ENCODE measurements at places on chromosomes 4 and X.

DNA sequence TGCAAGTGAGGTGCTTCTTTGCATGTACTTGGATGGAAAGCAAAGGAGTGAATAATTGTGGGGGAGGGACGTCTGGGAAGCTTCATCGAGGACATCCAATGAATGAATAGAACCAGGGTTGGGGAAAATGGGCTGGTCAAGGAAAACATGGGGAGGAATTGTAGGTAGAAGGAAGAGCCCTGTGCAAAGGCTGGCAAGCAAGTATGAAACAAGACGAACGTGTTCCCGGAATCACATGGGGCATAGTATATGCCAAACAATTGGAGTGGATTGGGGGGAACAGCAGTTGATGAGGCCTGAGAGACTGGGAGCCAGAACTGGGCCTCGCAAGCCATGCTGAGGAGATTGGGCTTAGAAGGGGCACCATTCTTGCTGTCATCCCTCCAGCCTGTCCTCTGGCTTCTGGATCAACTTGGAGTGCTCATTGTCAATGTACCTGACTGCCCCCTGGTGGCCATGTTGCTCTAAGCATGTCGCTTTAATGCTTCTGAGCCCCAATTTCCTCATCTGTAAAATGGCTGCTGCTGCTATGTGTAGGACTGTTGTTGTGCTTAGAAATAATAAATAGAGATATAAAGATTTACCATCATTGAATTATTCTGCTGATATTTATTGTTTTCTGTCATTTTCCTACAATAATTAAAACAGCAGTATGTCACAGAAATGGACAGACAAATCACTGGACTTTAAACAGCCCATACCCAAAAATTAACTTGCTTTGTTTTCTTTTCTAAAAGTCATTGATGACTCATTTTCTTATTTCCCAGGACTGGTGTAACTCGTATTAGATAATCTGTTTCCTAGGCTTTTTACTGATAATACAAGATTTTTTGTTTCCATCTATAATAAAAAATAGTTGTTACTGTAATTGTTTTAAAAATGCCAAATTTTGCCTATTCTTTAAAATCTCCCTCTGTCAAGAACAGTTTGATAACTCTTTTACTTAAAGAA, 66.4 kb downstream of the JADE3 start:
- peak; percentile 41 for DNase-seq

GRCh38 chr4:127623797-127624083, 9.0 kb upstream of the INTU start:
- DNase-seq: no peak

DNA sequence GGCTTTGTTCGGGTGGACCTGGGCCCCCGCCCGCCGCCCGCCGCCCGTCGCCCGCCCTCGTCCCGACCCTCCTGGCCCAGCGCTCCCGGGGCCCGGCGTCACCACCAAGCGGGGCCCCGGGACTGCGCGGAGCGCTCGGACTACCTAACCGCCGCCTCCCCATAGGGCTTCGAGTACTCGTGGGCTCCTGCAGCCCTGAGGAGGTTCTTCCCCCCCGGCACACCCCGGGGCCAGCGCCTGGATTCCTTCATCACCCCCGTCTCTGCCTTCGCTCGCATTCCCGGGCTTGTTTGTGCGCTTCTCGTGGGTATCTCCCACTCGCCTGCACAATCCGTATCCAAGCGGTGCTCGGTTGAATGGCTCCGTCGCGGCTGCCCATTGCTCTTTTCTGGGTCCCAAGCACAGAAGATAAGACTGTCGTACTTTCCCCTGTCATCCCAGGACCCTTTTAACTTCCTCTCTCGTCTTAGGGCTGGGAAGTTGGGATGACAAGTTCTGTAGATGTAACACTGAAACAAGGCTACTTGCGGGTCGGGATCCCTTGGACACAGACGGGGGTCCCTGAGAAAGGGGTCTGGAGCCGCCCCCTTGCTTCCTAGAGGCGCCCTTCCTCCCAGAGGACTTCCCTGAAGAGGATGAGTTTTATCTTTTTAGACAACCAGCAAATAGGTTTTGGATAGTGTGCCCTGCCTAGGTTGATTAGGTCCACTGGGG, 565 bp downstream of the MOB1B start:
- DNase-seq: no peak

- no peak for DNase-seq
These were observed 45.0 kb downstream of the PSAPL1 start for GRCh38 chr4:7389719-7390118.

DNA sequence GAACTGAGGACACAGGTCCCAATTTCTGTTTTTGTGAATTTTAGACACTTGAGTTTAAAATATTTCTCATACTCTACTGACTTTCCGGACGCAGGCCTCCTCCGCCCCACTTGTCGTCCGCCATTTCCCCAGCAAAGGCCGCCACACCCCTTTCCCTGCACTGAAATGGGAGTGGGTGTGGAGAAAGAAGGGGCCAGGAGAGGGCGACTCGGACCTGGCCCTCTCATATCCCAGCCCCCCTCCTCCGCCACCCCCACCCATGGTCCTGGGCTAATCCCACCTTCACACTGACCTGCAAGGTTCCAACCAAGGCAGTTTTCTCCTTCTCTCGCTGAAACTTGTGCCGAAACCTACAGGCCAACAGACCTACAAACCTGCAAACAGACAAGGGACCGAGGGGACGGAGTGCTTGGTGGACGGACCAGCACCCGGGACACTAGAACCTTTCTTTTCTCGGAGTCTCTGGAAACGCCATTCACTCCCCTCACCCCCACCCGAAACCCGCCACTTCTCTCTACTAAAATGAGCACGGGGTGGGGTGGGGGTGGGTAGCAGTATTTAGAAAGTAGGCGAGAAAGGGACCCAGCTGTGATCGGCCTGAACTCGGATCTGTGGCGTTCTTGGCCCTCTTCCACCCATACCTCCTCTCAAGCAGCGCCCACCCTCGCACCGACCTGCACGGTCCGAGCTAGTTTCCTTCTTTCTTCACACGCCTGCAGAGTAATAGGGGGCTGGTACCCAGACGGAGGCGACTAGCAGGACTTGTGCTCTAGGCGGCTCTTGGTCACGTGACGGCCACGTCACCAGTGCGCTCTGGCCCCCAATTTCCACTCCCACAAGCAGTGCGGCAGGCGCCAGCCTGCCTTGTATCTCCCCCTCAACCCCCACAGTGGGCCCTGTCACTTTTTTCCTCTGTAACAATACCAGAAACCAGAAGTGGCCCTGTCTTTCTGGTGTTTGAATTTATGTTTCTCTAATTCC, at the start of gene ARMCX6:
Gene ARMCX6, minus strand, starts transcription at position 790 of the 981 bp plus-strand sequence. CDS start 1,380 bp downstream, outside the sequence.
- DNase-seq: peak; percentile 71

Measured in NCI-H1694 treated with DMSO at 0.1 percent for 48 hours (cell line).